ENCODE measurements at places on chromosomes 7 and 10.
A peak's percentile ranks its signal among the peaks of the same experiment; 100 is the strongest.

DNA sequence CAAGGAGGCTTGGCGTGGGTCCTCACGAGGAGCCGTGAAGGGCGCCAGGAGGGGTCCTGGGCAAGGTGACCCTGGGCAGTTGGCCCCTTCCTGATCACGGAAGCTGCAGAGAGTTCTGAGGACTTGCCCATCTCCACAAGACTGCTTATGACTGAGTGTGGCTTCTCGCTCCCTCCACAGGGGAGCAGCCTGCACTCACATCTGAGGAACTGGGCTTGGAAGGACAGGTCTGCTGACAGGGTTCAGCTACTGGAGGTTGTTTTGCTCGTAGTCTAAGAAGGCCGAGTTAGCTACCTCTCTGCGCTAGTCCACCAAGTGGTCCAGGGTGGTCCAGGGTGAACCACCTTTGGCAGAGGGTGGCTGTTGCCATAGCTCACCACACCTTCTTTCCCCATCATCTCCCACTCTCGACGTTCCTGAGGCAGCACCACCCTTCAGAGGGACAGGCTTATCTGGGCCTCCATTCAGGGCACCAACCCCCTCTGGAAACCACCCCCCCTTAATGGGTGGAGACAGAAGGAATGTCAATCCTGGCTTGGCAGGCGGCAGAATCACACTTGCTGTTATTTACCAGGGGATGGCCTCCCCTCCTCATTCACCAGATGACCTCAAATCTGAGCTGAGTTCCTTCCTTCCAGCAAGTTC is 38.2 kb downstream of the FAM53B start:
- no peak for DNase-seq

- DNase-seq: no peak
These were observed 37.9 kb downstream of the VOPP1 start for GRCh38 chr7:55534262-55534915.

- no peak for DNase-seq
These were observed 9.2 kb upstream of the SVIL start for GRCh38 chr10:29643771-29644501.

DNA sequence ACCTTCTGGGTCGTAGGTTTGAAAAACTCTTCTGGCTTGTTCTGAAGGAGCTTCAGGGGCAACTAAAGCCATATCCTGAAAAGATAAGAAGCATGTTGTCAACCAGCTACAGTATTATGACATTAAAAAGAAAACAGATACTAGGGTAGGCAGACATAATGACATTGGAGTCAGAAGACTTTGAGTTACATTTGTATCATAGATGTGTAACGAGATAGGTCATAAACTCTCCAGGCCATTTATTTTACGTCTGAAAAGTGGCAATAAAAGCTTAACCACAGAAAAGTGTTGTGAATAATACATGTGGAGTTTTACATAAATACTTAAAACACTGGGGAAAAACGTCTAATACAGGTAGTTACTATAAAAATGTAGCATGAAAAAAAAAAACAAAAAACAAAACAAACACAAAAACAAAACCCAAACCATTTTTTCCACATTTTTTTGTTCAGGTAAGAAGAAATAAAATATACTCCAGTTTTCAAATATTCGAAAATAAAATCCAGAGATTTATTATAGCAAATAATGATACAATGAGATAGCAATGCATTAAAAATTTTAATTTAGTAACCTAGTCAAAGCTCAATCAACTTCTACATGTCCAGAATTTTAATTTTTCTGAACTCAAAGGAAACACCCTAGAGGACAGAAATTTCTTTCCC is 64.1 kb downstream of the MINDY3 start:
- no peak for DNase-seq

DNA sequence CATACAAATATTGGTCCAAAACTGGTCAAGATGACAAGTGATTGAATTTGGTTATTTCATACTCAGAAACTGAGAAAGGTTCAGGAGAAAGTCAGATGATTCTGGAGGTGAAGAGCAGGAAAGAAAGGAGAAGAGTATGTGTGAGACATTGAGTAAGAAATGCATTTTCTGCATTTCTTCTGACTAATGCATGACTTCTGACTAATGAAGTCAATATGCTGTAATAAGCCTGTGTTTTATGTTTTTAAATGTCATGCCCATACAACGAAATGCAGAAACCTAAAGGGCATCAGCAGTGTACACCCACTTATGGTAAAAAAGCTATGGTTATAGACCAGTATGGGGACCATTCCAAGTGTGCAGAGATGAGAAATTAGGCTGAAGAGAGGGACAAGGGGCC is 1227.8 kb upstream of the SORCS1 start:
- no peak for DNase-seq

- no peak for DNase-seq
These were observed 24.5 kb upstream of the KLF14 start for GRCh38 chr7:130758429-130759056.

DNA sequence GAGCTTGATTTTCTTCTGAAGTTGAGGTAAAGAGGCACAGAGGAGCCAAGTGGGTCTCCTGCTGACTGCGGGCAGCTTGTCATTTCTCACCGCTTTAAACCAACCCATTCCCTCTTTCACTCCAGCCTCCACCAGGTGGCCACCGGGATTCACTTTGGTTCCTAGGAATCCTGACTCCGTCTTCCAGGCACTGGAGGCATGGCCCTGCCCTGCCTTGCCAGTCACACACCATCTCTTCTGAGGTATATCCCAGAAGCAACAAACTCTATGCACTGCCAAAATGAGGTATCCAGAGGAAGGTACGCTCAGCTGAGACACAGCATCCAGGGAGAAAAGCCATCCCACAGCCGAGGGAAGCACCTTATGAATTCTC is 280.8 kb downstream of the TNS3 start:
- no peak for DNase-seq

DNA sequence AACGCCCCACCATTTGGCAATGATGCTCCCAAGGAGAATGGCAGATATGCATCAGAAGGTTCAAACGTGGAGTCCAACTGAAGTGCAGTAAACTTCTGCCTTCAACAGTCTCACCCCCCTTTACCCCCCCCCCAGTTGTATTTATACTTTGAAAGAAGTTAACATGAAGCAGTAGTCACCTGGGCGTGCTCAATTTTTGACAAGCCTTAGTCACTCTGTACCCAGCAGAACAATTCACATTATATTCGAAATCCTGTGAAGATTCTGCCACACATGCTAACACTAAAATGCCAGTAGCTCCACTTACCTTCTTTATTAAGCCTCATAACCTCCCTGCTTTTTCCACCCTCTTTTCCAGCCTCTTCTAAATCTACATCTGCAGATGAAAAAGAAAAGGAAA is 894 bp downstream of the ATXN7L1 start:
- no peak for DNase-seq

DNA sequence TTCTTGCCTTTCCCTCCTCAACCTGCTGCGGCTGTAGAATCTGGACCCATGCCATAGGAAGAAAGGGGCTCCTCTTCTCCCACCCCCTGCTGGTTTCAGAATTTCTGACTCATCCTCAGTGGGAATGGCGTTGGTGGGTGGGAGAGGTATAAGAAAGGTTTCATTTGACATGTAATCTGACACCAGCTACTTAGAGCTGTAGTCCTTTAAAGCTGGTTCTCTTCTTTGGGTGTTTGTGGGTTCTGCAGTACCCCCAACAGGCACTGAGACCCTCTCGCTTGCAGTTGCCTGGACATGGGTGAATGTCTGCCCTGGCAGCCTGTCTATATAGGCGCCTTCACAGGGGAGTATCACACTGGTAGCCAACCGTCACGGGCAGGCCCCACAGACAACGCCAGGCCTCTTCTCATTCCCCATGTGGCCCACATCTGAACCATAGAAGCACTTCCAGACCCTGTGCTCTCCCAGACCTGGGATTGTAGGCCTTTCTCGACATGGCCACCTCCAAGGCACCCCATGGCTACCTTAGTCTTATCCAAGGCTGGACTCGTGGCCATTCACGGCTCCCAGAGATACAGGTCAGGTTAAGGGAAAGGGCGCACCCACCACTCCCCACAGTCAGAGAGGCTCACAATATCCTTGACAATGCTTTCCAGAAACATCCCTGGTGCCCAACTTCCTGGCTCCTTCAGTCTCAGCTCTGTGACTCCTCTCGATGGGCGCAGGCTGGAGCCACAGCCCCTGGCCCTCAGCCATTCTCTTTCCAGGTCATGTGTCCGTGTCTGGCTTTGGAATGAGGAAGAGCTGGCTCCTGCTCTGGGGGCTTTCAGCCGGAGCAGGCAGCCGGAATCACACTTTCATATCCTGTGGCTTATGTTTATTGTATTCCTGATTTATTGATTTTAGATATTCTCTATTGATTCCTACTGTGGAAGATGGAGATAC is 17.5 kb downstream of the ZNF862 start:
- DNase-seq: no peak

DNA sequence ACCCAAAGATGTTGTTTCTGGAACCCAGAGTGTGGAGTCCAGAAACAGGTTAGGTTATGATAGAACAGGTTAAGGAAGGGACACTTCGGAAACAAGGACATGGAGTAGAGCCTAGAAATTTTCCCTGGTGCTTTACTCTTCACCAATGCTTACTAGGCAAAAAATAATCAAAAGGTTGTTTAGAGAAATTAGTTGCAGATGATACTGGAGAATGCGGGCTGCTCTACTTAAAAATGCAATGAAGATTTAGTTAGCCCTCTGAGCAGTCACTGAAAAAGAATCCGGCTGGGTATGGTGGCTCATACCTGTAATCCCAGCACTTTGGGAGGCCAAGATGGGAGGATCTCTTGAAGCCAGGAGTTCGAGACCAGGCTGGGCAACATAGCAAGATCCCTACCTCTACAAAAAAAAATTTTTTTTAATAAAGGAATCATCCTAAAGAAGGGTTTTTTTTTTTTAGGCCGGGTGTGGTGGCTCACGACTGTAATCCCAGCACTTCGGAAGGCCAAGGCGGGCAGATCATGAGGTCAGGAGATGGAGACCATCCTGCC is 3.3 kb upstream of the UBE2H start:
- no peak for DNase-seq

- no peak for DNase-seq
These were observed 75.5 kb downstream of the UBE2H start for GRCh38 chr7:129877146-129877792.

- DNase-seq: no peak
These were observed 88.6 kb downstream of the XRCC2 start for GRCh38 chr7:152587366-152587765.

- DNase-seq: no peak
These were observed 797.2 kb downstream of the TNS3 start for GRCh38 chr7:46784732-46785131.

GRCh38 chr10:62960416-62960815 is 144.2 kb upstream of the EGR2 start:
- no peak for DNase-seq

- peak; percentile 92 for DNase-seq
These were observed at the start of gene AHR for GRCh38 chr7:17298102-17298839. AHR (plus strand) TSS chr7:17298652; CDS start chr7:17299265, 613 bp downstream.

GRCh38 chr10:85606401-85606800 is 760.2 kb downstream of the GRID1 start:
- DNase-seq: no peak

Data from prostate gland (tissue), 2 donors.